Breast epithelium (tissue), 4 donors: ENCODE measurements at places on chromosomes 3 and 15. TPM values are rescaled to one million over a fixed set of nuclear protein-coding genes. Genes with fewer than 3 reads are reported as not detected.

The HYKK gene
- total RNA-seq = 10.9 TPM

The DNAH12 gene
- total RNA-seq = 0.15 TPM

The PSTPIP1 gene
- total RNA-seq = 2.6 TPM

The CLDN18 gene
- not detected for total RNA-seq
